ENCODE measurements at places on chromosomes 16 and 17.

DNA sequence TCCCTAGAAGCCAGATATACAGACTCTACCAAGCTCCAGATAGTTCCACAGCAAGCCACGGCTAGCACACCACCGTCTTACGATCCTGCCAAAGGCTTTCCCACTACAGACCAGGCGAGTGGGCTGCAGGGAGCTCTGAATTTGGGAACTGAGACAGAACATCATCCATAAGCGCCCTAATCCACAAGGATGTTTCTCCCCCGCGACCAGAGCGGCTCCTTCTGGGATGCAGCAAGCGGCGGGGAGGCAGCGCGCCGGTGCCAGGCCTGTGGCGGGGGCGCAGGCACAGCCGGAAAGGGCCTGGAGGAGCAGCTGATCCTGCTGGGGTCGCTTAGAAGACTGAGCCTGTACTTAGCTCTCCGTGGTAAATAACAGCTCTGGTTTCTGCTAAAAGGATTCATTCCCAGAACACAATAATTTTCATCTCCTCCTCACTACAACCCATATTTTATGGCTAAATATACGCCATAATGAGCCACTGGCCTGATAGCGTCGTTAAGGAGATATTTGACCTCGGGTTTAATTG is 16.2 kb upstream of the FOXF1 start:
- DNase-seq: no peak

GRCh38 chr17:28319598-28319935 is 567 bp downstream of the TMEM97 start:
- no peak for DNase-seq

GRCh38 chr16:75466760-75467159 is 2.3 kb upstream of the TMEM170A start:
- DNase-seq: no peak

DNA sequence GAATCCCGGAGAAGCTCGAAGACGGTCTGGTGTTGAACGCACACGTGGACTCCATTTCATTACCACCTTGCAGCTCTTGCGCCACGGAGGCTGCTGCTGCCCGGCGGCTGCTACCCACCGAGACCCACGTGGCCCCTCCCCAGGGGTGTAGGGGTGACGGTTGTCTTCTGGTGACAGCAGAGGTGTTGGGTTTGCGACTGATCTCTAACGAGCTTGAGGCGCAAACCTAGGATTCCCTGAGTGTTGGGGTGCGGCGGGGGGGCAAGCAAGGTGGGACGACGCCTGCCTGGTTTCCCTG is 1.7 kb upstream of the CBX4 start:
- DNase-seq: no peak

DNA sequence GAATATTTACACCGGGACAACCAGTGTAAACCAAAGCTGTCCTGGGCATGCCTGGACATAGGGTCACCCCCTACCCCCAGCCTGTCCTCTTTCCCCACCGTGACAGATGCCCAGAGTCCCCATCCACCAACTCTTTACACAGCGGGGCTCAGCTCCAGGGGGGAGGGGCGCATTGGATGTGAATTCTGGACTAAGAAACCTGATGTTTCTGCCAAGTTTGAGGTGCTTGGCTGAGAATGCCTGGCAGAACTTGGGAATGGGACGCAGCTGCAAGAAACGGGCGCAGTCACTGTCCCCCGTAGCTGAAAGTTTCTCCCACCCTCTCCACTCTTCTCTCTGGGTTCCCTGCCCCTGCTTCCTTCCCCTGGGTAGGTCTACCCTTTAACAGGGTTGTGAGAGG is 68.0 kb upstream of the CDC42EP4 start:
- no peak for DNase-seq

DNA sequence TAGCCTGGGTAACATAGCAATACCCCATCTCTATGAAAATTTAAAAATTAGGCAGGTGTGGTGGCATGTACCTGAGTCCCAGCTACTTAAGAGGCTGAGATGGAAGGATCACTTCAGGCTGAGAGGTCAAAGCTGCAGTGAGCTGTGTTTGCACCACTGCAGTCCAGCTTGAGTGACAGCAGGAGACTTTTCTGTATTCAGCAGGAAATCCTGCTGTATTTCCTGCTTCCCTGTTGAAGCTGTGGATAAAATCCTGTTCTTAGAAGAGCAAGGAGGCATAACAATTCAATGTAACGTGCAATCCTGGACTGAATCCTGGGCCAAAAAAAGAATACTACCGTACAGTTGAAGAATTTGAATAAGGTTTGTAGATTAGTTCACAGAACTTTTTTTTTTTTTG is 62.2 kb downstream of the FBXL20 start:
- no peak for DNase-seq

DNA sequence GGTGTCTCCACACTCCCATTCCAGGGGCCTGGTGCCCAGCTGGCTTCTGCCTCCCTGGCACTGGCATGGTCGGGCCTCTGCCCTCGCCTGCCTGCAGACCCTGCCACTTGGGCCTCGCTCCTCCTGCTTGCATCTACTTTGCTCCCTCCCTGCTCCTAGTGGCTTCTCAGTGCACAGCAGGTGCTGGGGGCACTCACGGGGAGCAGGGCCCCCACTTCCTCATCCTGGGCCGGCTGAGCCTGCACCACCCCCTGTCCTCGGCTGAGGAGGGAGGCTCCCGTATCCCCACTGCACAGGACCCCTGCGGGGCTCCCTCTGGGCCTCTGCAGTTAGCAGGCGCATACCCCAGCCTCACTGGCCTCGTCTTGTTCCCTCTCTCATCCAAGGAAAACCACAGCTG is 35.2 kb downstream of the CIBAR2 start:
- peak; percentile 31 for DNase-seq

DNA sequence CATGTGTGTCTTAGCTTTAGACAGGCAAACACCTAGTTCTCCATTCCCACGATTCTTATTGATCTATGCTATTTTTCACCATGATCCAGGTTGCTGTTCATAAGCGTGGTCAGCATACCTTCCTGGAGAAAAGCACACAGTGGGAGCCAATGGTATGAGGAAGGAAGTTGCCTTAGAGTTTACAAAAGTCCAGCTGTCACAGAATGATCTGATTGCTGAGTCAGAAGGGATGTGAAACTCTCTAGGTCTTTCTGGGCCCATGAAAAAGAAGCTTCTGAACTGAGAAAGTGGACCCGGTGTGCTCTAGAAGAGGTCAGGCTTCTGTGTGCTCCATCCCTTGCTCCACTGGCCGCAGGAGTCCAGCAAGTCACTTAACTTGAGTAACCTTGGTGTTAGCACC is 71.0 kb upstream of the CCL1 start:
- DNase-seq: no peak

GRCh38 chr17:6994118-6994598 is 1.7 kb upstream of the ALOX12 start:
- DNase-seq: no peak

DNA sequence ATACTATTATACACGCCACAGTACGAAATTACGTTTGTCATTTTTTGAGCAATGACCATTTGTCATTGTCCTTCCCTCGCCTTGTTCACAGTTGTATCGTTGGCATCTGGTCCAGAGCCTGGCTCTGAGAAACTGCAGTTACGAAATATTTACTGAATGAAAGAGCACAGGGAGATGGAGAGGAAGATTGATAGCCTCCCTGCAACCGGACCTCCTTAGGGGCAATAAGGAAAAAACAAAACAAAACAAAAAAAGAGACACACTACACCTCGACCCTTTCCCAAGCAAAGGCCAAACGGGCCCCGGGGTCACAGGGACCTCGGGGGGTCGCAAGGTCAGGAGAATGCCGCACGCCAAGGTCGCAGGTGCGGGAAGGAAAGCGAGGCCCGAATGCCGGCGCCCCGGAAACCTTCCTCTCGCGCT is 857 bp downstream of the GOT2 start:
- no peak for DNase-seq

GRCh38 chr17:35286120-35286781 is 43.4 kb downstream of the SLFN5 start:
- DNase-seq: no peak

DNA sequence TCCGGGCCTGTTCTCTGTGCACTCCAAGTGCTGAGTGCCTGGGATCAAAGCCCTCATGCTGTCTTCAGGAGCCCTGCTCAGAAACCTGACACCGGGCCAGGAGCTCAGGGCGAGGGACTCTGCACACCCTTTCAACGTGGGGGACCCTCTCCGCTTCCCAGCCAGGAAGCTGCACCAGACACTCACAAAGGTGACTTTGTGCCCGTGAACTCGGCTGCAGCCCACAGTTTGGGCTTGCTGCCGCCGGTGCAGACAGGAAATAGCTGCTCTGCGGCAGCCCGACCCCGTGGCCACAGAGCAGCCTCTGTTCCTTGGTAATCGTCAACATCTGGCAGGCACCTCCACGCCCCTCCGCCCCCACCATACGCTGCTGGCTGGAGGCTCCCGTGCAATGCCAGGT is 93.4 kb upstream of the METRNL start:
- DNase-seq: peak; percentile 81

GRCh38 chr17:50952013-50952412 is 85.9 kb upstream of the TOB1 start:
- DNase-seq: peak; percentile 92

DNA sequence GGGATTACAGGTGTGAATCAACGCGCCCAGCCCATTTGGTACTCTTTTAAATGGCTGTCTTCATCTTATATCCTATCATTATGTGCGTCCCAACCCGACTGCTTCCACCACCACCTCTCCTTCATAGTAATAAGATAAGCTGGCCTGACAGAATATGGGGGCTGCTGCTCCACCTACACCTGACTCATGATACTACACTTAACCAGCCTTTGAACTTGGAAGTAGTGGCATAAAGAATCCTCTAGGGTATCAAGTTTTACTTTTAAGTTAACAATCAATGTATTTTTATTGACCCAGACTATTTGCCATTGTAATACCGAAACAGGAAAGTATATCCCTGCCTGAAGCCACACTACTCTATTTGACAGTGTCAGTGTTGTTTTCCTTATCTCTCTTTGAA is 18.8 kb downstream of the PDZD9 start:
- no peak for DNase-seq

DNA sequence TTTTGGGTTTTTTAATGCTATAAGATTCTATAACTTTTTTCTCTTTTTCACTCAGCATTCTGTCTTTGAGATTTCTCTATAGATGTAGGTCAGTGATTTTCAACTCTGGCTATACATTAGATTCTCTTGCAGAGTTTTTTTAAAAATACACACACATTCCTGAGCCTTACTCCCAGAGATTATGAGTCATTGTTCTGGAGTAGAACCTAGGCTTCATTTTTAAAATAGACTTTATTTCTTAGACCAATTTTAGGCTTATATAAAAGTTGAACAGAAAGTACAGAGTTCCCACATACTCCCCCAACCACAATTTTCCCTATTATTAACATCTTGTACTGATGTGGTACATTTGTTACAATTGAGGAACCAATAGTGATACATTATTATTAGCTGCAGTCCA is 63.3 kb downstream of the CYB561 start:
- no peak for DNase-seq

- no peak for DNase-seq
Measured at GRCh38 chr16:873889-874288, 73.4 kb upstream of the GNG13 start.

- DNase-seq: peak; percentile 78
Measured at GRCh38 chr16:82653550-82654511, 27.1 kb downstream of the CDH13 start.

GRCh38 chr16:24769806-24770205 is 40.4 kb downstream of the TNRC6A start:
- DNase-seq: no peak

- DNase-seq: peak; percentile 91
Measured at GRCh38 chr17:15462976-15463772, 4.2 kb downstream of the CDRT4 start.
